Sciatic nerve (tissue), 2 donors: ENCODE measurements at places on chromosomes 1 and 21. TPM values are rescaled to one million over a fixed set of nuclear protein-coding genes. Genes with fewer than 3 reads are reported as not detected.

DNA sequence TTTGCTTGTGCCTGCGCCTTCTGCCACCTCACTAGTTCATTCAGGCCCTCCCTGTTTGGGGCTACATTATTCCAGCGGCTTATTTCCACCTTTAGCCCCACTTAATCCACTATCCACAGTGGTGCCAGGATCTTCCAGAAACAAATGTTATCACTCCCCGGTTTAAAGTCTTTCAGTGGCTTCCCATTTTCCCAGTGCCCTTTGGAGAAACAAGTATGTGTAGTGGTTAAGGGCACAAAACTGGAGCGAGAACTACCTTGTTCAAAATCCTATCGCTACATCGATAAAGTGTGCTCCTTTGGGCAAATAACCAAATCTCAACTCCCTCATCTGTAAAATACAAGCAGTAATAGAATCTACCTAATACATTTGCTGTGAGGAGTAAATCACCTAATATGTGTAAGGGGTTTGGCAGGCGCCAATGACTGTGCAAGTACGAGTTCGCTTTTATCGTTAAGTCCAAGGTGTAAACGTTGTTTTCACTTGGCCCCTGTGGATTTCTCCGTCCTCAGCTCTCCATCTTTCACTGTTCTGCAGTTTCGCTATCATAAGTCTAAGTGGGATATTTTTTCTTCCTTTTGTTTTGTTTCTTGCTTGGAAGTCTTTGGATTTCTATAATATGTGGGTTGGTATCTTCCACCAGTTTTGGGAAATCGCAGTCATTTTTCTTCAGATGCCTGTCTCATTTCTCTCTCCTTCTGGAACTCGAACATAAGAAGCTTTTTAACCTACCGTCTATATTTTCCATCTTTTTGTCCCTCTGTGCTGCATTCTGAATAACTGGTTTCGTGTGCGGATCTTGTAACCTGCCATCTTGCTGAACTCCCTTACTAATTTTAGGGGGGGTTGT lies 844 bp upstream of the MEAF6 start:
- DNase-seq: no peak

GRCh38 chr1:16126160-16126559 lies 29.7 kb downstream of the EPHA2 start:
- no peak for DNase-seq

- no peak for DNase-seq
These were observed 12.1 kb upstream of the POU2F1 start for GRCh38 chr1:167208624-167208976.

DNA sequence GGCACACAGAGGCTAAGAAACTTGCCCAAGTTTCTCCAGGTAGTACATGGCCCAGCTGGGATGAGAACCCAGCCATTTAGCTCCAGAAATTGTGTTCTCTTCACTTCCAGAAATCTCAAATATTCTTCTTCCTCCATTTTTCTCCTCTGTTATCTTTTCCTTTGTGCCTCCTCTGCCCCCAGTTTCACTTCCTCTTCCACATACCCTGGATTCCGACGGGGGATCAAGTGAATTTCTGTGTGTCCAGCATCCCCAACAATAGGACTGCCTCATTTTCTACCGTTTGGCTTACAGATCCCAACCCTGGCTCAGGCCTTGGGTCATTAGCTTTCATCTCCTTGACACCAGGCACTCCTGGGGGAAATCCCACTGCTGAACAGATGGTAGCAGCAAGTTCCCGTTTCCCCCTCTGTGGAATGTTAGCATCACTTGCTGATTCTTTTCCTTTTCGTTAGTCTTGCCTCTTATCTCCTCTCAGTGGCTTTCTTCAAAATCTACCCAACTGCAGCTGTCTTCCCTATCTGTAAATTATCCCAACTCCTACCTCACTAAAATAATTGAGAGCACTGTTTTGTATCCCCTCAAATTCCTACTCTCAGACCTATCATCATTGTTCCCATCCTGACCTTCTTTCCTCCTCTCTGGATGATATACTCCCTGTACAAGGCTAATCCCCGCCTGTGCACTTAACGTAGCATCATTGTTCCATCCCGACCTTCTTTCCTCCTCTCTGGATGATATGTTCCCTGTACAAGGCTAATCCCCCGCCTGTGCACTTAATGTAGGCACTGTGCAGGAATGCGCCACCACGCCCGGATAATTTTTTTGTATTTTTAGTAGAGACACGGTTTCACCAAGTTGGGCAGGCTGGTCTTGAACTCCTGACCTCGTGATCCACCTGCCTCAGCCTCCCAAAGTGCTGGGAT lies 36.5 kb downstream of the SCCPDH start:
- no peak for DNase-seq

GRCh38 chr1:165686121-165686970 lies 12.0 kb downstream of the ALDH9A1 start:
- no peak for DNase-seq

DNA sequence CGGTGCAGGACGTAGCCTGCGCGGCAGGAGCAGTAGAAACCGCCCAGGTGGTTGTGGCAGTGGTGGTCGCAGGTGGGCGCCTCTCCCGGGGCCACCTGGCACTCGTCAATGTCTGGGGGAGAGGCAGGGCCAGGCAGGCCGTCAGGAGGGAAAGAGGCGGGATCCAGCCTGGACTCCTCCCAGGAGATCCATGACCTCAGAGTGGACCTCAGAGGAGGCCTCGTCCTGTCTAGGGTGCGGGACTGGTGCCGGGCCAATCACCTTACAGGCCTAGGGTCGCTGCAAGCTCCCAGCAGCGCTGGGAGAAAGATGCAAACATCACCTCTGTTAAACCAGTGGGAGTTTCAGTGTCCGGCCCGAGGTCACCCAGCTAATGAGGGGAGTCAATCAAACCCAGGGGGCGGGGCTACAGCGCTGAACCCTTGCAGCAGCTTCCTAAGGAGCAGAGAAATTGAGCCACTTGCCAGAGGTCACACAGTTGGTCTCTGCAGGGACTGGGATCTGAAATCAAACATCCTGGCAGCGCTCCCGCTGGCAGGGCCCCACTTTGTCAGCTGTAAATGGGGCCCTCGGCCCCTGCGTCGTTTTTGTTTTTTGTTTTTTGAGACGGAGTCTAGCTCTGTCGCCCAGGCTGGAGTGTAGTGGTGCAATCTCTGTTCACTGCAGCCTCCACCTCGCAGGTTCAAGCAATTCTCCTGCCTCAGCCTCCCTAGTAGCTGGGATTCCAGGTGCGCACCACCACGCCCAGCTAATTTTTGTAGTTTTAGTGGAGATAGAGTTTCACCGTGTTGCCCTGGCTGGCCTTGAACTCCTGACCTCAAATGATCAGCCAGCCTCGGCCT lies 1.4 kb downstream of the MASP2 start:
- peak; percentile 50 for DNase-seq

DNA sequence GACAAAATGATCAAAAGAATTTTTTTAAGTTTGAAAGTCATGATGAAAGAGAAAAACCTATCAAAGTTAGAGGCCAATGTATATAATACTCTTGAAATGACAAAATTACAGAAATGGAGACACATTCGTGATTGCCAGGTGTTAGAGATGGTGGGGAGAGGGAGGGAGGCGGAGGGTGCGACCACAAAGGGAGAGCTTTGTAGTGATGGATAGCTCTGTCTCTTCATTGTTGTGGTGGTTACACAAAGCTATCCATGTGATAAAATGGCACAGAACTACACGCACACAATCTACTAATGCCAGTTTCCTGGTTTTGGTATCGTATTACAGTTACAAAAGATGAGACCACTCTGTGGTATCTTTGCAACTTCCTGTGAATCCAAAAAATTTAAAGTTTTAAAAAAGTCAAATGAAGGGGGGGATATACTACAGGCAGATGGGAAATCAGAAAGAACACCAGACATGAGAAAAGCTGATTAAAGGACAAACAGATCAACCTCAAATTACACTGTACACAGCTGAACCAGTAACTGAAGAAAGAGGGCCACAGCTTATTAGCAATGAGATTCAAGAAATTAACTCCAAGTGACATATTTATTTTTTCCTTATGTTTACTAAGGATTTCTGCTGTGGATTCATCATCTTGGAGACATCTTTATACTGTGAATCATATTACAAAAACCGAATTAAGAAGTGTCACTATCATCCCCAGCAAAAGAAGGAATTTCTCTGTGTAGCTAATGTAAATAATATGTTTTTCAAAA lies 199.1 kb downstream of the SLC45A1 start:
- DNase-seq: no peak

DNA sequence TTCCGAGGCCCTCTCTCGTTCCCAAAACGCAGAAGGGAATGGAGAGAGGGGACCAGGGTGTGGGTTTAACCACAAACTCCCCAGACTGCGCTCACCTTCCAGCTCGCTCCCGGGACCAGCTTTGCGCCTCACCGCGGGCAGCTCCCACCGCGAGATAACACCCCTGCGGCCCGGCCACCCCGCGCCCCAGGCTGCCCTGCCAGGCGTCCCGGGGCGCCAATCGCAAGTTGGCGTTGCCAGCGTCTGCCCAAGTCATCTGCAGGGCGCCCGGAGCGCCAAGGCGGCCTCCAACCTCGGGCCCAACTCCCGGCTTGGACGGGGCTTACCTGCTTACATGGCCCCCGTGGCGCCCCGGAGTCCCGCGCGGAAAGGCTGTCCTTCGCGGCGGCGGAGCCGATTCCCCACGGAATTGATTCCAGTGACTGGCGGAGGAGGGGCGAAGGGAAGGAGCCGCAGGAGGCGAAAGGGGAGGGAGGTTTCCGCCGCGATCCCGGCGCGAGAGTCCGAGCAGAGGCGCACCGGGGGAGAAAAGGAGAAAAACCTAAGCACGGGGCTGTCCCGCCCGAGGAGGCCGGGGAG lies 456 bp downstream of the PTPN14 start:
- peak; percentile 80 for DNase-seq

DNA sequence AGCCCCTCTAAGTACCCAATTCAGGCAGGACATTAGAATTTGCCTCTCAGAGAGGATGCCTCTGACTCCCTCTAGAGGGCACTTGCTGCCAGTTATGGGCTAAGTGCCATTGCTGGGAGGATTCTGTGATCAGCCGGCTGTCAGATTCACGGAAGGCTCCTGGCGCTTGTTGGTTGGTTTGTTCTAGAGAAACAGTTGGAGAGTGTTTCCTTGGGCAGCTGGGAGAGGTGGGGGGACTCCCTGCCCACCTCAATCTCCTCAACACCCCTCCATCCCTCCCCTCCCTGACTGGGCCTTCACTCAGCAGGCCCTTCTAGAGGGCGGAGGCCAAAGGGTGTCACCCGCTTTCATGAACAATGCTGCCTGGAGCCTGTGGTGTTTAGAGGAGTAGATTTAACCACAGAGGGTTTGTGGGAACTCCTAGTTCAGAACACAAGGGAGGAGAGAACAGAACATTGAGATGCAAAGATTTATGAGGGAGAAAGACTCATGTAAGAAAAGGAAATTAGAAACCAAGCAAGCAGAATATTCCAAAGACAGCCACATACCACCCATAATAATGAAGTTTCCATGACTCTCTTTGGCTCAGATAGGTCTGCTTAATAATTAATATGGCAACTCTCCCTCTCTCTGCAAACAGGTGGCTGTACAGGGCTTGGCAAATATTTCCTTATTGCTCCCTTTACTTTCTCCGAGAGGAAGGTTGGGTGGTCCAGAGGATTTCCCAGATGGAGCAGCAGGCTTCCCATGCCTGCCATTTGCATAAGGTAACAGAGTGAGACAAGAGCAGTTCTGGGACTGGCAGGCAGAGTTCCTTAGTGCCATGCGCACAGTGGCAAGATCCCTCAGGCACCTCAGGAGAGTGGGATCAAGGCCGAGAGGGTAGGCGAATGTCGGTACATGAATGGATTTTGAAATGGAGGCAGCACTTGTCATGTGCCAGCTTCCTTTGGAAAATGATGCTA lies 30.0 kb upstream of the ACP6 start:
- peak; percentile 71 for DNase-seq

DNA sequence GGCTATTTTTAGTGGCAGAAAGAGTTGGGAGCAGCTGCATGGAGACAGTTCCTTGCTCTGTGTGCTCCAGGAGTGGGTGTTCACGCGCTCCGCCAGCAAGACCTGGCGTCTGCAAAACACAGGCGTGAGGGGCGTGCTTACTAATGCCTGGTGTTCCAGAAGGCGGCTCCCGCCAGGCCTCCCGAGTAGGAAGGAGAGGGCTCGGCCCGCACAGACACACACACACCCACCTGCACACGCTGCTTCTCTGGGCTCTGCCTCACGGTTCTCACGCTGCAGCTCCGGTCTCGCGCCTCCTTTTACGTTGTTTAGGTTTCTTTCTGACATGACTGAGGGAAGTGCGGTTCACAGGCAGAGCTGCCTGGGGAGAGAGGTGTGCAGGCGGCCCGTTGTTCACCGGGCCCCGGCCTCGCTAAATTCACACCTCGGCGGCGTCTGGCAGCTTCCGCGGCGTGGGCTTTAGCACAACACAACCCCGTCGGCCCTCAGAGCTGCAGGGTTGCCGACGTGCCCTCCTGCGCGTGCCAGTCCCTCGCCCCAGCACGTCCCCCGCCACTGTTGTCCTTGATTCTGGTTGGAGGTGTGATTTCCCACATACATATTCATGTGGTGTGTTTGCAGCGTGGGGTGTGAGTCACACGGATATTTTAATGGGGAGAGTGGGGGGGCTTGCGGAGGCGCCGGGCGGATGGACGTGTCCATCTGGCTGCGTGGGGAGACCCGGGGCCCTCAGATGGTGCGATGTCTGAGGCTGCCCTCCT lies 77.0 kb downstream of the SKI start:
- no peak for DNase-seq

GRCh38 chr1:60906039-60906438 lies 176.3 kb upstream of the NFIA start:
- DNase-seq: no peak

GRCh38 chr1:3355894-3356826 lies 98.3 kb upstream of the ARHGEF16 start:
- no peak for DNase-seq

DNA sequence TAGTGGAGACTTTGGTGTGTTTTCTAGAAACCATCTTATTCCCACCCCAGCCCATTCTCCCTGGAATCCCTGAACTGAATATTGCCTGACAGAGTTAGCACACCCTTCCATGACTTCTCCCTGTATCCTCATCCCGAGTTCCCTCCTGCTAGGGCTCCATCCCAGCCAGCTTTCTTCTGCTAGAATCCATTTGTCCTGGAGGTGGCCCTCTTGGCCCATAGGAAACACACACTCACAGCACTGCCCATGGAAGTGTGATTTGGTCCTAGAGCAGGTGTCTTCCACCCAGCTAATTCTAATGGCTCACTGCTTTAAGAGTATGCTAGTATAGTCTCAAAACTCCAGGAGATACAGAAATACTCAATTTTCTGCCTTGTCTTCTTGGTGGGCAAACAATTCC lies 4.1 kb downstream of the KRTAP15-1 start:
- no peak for DNase-seq

GRCh38 chr1:26132128-26132833 lies 20.7 kb downstream of the PDIK1L start:
- DNase-seq: no peak

PGLYRP4 gene
- not detected for total RNA-seq

SAMD13 gene
- 0.76 TPM for total RNA-seq

ZNF670 gene
- total RNA-seq: 3.2 TPM

DENND4B gene
- total RNA-seq: 78.9 TPM

NUF2 gene
- 0.49 TPM for total RNA-seq
